ENCODE measurements at places on chromosomes 1 and 21.

DNA sequence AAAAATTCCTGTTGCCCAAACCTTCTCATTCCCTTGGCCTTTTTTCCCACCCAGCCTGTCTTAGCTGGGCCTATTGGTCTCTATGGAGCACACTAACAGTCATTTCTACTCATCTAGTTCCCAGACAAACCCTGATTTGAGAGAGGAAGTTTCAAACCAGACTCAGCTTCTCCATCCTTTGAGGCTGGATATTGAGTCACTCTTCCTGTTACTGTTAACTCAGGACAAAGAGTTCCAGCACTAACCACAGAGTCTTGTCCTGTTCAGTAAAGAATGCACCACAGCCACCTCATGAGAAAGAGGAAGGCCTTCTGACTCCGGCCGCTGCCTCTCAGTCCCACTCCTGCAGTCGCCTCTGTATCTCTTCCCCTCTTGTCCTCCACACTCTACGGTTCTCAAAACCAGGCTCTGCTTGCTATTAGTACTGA, 137.8 kb downstream of the PTPRC start:
- no peak for DNase-seq

GRCh38 chr21:25911730-25912401, 177.1 kb downstream of the GABPA start:
- DNase-seq, result no peak

DNA sequence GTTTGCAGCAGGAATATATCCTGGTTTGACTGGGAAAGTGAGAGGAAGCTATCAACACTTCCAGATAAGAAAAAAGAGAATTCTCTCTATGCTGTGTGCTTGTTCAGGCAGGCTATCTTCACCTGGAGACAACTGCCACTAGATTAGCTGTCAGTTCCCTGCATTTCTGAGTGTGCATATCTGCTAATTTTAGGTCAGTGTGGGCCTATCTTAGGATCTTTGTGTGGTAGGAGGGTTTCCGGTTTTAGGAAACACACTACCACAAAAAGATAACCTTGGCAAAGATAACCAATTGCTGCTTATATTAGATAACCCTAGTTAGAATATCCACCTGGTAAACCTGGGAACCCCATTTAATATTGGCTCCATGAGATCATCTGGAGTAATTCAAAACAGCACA, 22.5 kb upstream of the GBP5 start:
- no peak for DNase-seq

- no peak for DNase-seq
These were observed 568.4 kb upstream of the CAMK1G start for GRCh38 chr1:209015092-209015491.

DNA sequence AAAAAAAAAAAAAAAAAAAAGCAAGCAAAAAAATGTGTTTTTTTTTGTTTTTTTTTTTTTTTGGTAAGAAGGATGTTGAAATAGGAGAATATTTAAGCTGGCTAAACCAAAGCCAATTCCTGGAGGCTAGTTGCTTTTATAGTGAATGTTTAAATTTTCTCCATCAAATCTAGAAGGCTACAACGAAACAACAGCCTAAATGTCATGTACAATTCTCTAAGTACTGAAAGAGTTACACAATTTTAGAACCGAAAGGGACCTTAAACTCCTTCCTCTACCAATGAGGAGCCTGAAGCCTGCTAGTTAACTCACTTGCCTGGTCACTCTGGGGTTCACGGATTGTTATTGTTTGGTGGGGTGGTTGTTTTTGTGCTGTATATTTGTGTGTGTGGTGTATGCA, 3.5 kb downstream of the WLS start:
- no peak for DNase-seq

DNA sequence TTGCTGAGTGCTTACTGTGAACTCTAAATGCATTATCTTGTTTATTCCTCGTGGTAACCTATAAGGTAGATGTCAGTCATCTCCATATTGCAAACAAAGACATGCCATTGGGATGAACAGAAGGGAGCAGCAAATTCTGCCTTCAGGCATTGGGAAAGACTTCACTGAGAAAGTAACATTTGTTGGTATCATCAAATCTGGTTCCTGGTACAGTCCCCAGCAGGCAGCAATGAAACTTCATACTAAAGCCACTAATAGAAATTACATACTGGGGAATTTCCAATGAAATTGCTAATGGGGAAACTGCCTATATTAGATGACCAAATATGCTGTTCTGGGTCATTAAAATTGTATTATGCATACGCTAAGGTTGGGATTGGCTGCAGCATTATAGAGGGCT, 47.3 kb upstream of the ST6GALNAC5 start:
- DNase-seq, result no peak

DNA sequence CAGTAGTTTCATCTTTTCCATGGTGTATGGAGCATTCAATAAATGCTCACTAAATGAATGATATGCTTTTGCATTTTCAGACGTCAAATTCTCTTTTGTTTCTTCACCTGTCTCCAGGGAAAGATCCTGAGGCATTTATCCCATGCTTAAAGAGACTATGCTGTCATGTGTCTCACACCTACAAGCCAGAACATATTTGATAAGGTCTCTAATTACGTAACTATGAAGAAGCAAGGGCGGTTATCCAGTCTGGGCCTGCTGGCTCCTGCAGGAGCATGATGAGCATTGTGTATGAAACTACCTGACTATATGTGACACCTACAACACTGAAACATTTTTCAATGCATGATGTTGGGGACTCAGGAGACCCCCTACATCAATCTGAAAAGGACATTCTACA, 51.8 kb downstream of the FBXO42 start:
- no peak for DNase-seq

DNA sequence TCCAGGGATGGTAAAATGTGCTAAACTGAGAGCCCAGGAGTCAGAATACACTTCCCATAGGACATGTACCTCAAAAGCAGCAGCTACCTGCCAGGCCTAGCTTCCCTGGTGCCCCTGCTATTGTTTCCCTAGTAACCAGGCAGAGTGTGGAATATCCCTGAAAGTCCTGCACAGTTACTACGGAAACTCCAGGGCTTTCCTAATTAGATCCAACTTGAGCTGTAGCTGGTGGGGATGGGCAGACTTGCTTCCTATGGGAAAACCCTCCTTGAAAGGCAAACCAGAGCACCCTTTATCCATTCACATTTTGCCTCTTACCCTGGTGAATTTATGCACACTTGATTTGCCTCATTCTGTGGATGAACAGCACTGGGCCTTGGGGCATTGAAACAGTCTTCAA, 559.9 kb upstream of the PBX1 start:
- DNase-seq, result no peak

DNA sequence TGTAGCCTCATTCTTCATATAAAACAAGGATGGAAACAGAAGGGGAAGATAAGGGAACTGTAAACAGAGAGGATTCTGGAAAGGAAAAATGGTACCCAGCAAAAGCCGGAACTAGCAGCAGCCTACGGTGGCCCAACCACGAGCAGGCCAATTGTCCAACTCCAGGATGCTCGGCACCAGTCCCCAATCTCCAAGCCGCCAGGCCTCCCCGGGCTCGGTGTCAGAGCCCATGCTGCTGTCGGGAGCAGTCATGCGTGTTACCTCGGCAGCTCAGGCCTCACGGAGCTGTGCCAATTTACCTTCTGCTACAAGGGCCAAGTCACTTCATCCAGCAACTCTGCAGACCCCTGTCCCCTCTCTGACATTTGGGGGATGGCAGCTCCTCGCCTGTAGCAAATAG, 130.8 kb downstream of the ZBTB18 start:
- no peak for DNase-seq

DNA sequence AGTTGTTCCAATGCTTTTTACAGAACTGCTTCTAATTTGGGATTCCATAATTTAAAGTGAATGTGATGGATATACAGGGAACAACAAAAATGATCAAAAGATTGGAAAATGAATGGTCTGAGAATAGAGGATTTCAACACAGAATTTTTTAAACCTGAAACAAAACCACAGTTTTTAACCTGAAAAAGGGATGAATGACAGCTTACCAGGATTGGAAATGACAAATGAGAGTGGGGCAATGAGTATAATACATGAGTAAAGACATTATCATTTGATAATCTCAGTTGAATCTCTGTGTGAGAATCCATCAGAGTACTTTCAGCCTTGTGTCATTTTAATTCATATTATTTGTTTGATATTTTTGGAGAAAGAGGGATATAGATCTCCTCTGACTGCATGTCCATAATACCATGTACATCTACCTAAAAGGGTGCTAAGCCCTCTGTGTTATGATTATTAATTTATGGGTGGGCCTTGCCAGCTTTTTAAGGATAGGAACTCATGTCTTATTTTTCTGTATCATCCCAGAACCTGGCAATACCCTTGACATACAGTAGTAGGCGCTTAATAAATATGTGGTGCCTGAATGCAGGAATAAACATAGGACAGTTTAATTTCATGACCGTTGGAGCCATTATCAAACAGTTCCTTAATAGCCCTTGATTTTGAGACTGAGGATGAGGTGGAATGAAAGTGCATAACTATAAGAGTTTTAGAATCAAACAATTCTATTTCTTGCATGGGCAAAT, 12.4 kb upstream of the ATP6V1G3 start:
- DNase-seq, result no peak

DNA sequence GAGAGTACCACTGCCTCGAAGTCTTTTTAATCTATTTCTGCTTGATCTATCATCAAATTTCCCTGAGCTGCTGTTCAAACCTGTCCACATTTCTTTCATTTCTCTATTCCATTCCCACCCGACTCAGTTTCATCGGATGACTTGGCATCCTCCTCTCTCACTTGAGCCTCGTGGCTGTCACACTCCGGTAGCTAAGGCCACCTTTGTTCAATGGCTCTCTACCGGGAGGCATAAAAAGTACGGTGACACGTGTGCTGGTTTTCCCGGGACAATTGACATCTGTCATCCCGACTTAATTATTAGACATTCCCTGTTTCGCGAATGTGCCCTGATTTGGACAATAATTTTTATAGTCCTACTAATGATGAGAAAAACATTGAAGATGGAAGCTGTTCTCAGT, 22.6 kb downstream of the MIS18A start:
- no peak for DNase-seq

DNA sequence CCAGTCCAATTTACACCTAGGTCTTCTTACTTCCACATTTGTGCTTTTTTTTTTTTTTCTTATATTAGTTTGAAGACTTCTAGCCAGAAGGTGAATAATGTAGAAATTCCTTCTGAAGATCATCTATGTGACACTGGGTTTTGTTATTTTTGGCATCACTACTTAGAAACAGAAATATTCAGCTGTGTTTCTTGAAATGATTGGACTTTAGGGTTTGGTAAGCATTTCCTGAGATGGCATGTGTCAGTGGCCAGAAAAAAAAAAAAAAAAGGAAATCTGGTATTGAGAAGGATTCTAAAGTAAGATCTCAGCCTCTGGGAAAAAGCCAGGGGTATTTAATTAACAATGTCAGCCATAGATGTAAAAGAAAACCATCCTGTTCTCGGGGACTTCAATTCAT, 43.4 kb upstream of the LRRC8C start:
- no peak for DNase-seq

DNA sequence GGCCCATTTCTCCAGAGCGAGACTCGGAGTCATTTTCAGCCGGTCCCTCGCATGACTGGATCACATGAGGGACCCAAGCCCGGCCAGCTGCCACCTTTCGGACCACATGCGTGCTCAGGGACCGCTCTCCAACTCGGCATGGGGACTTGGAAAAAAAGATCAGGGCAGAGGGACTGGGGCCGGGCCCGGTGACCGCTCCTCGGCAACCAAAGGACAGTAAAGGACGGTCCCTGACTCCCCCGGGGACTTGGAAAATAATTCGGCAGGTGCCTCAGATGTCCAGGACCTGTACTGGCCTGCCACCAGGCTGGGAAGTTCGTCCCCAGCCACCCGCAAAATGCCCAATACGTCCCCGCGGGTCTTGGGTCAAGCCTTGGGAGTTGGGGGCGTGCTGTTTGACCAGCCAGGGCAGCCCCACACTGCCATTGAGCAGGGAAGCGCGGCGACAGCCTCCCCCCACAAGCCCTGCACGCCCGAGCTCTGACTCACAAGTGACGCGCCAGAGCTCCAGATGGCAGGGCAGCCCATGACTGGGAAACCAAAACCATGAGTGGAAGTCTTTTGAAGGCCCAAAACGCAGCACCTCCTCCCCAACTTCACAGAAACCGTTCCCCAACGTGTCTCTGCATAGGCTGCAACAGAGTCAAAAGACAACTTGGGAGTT, 134.5 kb downstream of the LIPI start:
- DNase-seq, result no peak

GRCh38 chr1:226310637-226311195, 1.8 kb upstream of the LIN9 start:
- no peak for DNase-seq

- no peak for DNase-seq
These were observed 142.0 kb downstream of the AJAP1 start for GRCh38 chr1:4796161-4797015.

GRCh38 chr1:112769611-112770010, 54.5 kb upstream of the PPM1J start:
- DNase-seq, result no peak

DNA sequence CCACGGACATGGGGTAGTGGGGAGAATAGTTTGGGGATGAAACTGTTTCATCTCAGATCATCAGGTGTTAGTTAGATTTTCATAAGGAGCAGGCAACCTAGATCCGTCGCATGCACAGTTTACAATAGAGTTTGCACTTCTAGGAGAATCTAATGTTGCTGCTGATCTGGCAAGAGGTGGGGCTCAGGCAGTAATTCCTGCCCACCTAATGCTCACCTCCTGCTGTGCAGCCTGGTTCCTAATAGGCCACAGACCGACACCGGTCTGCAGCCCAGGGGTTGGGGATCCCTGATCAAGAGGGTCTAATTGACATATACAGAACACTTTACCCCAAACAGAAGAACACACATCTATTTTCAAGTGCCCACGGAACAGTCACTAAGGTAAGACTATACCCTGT, 275.1 kb downstream of the PTPRU start:
- DNase-seq, result no peak

GRCh38 chr1:203858055-203858454, 3.3 kb upstream of the SNRPE start:
- no peak for DNase-seq

DNA sequence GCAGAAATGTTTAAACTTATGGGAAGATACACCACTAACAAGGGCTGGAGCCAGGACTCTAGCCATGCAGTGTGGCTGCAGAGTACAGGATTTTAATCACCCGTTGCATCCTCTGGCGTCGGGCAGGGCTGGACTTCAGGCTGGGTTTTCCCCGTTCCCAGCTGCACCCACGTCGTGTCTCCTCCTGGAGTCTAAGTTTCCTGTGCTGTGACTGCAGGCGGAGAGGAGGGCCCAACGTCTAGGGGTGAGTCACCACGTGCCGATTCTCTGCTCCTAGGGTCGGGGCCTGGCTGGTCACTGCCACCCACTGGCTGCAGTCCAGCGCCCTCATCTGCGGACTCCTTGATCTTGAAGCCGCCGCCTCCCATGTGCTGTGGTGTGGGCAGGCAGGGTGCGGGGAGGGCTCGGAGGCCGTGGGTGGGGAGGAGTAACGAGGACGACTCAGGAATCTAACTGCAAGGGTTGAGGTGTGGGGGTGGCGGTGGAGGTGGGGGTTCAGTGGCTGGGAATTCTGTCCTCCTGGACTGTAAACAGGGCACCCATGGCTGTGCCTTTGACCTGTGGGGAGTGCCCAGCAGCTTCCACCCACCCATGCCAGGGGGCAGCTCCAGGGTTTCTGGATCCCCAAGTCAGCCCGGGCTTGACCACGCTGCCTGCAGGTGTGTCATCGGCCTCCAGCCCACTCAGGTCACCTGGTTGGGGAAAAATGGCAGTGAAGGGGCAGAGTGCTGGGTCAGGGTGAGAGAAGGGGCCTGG, 77.8 kb downstream of the ALPL start:
- DNase-seq, result no peak

Data from activated CD4-positive, alpha-beta T cell treated with anti-CD3 and anti-CD28 coated beads, Interleukin-2, amount 50 U/mL, for 48 hours (primary cell).